Stimulated activated CD4-positive, alpha-beta T cell treated with anti-CD3 and anti-CD28 coated beads, TNF-alpha, amount 100 ng/mL, for 1 hour (primary cell): ENCODE measurements at places on chromosomes 2 and 18.

GRCh38 chr2:150011161-150011730 lies 423.7 kb upstream of the MMADHC start:
- DNase-seq: no peak

DNA sequence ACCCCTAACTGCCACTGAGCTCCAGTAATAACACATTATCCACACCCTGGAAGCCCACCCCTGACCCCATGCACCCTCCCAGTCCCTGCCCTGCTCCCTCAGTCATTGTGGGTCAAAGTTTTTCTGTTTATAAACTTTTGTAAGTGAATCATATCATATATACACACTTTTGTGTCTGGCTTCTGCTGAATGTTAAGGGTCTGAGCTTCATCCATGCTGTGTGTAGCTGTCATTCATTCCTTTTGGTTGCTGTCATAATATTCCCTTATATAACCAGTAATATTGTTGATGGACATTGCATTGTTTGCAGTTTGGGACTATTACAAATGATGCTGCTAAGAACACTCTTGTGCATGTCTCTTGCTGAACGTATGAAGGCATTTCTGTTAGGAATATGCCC lies 14.5 kb downstream of the CNNM4 start:
- DNase-seq: no peak

DNA sequence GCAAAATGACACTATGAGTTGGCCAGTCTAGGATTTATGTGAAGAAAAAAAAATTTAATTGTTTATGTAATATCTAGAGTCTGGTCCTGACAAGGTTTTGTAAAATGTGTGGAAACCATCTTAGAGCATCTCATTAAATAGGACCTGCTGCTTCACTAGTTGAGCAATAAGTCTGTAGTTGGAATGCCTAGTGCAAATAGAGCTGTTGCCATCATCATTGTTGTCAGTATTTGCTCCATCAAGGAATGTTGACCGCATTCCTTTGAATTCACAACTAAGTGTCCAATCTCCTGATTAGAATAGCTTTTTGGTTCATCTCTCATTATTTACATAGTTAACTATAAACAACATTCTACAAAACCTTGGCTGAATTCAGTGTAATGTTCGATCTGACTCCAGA lies 32.2 kb upstream of the RPE start:
- no peak for DNase-seq

DNA sequence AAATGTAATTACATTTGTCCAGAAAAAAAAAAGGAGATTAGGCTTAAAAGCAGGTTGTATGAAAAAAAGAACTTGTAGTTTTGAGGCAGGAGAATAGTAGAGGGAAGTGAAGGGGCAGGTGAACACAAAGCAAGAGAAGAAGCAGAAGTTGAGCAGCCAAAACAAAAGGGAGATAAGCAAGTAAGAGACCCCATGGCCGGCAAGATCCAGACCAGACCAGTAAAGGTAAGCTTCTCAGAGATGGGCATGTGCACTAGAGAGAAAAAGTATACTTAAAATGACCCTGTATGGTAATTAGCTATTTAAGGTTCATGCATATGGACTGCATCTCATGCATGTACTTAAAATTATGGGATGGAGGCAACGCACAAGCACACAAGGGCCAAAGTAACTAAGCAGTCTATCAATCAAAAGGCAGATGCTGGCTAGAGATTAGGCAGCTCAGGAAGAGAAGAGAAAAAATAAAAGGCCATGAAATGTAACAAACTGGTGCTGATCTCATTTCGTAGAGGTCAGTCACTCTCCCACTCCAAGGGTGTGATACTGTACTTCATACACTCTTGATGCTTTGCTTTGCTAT lies 9.7 kb downstream of the SIGLEC15 start:
- DNase-seq: no peak

DNA sequence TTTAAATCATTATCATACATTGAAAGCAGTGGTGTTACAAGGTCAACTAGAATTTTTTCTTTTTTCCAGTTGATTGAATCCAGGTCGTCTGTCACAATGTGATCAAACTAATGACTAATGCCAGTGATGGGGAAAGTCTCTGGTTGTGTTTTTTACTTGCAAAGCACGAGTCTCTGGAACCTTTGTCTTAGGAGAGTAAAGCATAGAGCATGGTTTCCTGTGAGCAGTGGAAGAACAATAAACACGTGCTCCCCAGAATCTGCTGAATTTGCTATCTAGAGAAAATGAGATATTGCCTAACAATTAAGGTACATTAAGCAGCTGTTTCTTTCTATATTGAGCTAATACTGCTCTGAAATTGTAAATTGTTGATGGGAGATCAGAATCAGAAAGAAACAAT lies 1332.4 kb upstream of the TMEFF2 start:
- DNase-seq: no peak

DNA sequence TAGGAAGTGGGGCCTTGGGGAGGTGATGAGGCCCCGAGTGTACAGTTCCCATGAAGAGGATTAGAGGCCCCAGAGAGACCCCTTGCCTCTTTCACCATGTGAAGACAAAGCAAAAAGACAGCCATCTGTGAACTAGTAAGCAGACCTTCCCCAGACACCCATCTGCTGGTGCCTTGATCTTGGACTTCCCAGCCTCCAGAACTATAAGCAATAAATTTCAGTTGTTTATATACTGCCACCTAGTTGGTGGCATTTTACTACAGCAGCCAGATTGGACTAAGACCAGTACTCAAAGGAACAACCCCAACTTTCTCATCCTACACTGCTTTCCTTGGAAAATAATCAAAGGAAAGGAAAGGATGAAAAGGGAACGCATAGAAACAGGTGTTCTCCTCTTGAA lies 27.9 kb upstream of the CREG2 start:
- no peak for DNase-seq

GRCh38 chr18:13811993-13812392 lies 12.0 kb upstream of the MC5R start:
- DNase-seq: no peak

DNA sequence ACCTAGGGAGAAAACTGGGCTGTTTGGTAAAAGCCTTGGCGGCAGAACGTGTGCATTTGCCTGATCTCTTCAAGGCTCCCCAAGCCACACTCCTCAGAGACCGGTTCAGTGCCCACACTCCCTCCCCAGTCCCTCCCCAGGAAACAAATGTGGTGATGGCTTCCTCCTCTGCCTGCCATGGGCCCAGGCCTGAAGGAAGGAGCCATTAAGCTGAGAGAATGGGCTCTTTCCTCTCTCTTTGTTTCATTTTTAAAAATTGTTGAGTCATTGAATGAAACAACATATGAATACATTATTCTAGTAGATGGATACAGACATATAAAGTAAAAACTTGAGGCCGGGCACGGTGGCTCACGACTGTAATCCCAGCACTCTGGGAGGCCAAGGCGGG lies 50.6 kb upstream of the YWHAQ start:
- no peak for DNase-seq

DNA sequence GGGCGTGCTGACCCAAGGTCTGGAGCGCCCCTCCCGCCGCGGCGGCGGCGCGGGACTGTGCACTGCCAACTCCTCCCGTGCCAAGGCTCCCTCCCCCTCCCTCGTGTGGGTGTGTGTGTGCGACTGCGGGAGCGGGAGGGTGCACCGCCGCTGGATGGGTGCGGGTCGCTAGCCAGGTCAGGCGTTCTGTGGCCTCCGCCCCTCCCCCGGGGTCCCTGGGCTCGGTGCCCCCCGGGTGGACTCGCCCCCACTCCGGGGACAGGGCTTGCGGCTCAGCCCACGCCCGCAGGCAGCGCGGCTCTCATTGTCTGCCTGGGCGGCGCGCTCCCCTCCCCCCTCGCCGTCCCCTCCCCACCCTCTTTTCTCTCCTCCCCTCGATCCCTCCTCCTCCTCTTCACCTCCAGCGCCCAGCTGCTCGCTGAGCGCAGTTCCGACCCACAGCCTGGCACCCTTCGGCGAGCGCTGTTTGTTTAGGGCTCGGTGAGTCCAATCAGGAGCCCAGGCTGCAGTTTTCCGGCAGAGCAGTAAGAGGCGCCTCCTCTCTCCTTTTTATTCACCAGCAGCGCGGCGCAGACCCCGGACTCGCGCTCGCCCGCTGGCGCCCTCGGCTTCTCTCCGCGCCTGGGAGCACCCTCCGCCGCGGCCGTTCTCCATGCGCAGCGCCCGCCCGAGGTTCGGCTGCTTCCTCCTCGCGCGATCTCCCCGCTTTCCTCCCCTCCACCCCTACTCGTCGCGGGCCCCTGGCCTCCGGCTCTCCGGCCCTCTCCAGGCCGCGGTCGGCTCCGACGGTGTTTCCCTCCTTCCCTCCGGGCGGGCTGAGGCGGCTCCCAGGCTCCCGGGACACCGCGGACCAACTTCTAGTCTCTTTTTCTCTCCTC lies at the start of gene GATA6:
Gene GATA6 (plus strand): TSS at position 579 of the 878 bp plus-strand sequence. CDS start 1,556 bp downstream, outside the sequence.
- DNase-seq: no peak

DNA sequence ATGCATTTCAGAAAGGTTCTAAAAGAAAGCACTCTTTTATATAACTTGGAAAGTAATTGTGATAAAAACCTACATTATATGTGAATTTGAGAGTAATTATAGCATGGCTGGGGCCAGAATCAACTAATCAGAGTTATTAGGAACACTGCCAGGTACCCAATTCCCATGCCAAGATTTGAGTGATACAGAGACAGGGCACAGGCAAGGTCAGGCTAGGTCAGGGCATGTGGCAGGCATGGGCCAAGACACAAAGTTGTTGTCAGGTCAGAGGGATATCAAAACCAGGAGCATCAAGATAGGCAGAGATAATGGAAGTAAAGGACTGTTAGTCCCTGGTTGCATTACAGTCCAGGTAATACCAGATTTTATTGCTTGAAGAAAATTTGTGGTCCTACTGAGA lies 87.4 kb downstream of the MYO3B start:
- no peak for DNase-seq

GRCh38 chr2:19348692-19349091 lies 9.7 kb downstream of the OSR1 start:
- DNase-seq: no peak

- no peak for DNase-seq
Measured at GRCh38 chr18:35106845-35107148, 65.6 kb downstream of the MAPRE2 start.

DNA sequence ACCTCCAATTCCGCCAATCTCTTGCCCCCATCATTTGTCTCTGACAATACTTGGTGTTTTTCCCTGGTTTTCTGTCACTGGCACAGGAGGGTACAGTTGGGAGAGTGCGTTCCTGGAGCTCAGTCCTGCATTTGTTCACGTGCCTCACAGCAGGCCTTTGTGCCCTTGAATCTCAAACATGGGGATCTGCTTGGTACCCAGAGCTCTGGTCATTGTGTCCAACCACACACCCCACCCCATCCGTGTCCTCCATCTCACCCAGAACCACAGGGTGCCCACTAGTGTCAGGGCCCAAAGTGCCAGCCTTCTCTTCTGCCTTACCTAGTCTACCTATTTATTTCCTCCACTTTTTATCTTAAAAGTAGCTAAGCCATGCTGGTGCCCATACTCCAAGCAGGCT lies 16.2 kb downstream of the GAREM2 start:
- no peak for DNase-seq

GRCh38 chr2:181123798-181124231 lies 143.4 kb downstream of the UBE2E3 start:
- peak; percentile 35 for DNase-seq

- no peak for DNase-seq
Measured at GRCh38 chr18:519019-519879, 18.7 kb upstream of the COLEC12 start.

DNA sequence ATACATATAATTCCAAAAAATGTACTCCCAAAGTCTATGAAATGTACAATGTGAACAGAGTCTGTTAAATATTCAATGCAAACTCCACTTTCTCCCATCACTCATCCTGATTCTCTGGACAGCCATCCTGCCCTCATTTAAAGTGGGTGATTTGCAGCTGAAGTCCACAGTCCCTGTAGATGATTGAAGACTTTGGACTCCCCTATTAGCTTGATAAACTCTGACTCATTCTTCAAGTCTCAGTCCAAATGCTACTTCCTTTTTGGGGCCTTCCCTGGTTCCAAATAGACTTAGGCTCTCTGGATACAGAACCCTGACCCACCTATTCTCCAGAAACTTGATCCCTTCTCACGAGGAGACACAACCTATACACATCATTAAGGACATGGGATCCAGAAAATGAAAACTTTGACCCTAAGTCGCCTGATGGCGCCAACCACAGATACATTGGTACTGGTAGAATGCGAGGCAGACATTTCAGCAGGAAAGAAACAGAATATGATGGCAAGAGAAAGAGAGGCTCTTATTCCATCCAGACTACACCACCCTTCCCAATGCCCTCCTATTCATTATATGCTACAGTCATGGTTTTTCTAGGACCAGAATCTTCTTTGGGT lies 122.7 kb downstream of the VIT start:
- no peak for DNase-seq

DNA sequence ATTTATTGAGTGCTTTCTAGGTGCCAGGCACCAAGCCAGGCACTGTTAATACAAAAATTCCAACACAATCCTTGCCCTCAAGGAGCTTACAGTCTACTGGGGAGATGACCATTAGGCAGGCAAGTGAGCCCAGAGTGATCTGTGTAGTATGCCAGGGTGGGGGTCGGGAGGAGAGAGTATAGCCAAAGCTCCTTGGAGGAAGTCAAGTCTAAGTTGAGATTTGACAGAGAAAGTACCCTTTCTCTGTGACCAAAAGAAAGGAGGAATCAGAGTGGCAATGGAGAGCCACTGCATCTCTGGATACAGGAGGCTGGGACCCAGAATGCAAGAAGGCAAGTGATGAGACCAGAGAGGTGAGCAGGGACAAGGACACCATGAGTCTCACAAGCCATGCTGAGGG lies 7.5 kb downstream of the ANKRD53 start:
- DNase-seq: no peak

DNA sequence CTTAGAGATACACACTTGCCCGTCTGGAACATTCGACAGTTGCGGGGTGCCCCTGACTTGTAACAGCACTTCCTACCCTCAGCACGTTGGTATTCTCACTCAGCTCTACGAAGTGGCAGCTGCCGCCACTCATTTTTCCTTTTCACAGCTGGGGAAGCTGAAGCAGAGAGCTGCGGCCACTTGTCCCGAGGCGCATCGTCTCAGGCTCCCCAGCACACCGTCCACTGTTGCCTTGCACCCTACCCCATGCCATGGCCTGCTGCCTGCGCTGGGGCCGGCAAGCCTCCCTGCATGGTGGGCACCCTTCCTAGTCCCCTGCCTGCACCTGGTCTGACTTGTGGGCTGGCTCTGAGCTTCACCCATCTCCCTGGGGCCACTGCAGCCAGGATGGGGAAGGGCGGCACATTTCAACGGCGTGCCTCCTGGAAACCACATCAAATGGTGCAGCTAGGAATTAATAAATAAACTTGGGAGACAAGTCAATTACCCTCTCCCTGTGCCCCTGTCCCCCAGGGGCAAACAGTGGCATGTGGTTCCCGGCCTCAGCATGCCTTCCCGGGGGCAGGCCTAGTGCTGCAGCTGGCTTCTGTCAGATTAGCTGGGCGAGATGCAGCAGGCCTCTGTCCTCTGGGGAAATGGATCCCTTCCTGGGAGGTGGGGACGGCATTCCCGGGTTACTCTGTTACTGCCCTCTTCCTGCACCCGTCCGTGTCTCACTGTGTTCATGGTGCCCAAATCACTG lies 64.7 kb upstream of the HAAO start:
- DNase-seq: no peak

- no peak for DNase-seq
Measured at GRCh38 chr2:3871002-3871401, 167.6 kb downstream of the DCDC2C start.

- DNase-seq: no peak
Measured at GRCh38 chr2:178324077-178324476, 126.9 kb downstream of the PRKRA start.
